ENCODE measurements at places on chromosomes 6 and 20.

- DNase-seq: no peak
Observed at GRCh38 chr6:130150906-130151305, 71.8 kb downstream of the SAMD3 start.

DNA sequence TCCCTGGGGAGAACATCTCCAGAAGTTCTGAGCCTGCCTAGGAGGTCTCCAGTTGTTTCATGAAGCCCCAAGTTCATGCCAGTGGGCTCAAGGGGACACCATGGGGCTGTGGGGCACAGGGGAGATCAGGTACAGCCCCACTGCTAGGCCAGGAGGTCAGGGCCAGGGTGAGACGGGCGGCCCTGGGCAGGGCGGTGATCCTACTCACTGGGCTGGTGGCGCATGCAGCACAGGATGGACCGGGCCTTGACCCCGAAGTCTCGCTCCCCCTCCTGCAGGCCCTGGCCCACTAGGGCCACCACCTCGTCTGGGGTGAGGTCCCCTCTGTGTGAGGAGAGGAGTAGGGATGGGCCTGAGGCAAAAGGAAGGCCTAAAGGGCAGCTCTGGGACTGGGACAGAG, 26.1 kb downstream of the ADA start:
- DNase-seq: no peak

GRCh38 chr20:64116541-64117431, 9.4 kb upstream of the NPBWR2 start:
- DNase-seq: no peak

GRCh38 chr6:27890445-27891319, 21.5 kb downstream of the OR2B2 start:
- no peak for DNase-seq

- no peak for DNase-seq
Observed at GRCh38 chr6:33882154-33882553, 78.4 kb upstream of the MLN start.

DNA sequence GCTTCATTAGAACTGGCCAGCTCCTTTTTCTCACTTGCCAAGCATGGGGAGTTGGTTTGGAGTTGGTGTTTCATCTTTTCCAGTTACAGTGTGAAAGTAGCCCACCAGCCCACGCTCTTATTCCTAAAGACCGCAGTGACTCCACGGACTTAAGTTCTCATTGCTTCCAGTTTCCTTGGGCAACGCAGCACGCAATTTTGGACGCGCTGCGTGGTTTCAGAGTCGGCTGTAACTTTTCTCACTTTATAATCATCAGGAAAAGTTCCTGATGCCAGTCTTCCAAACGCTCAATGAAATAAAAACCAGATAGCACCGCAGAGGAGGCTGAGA, 381 bp upstream of the PEX7 start:
- DNase-seq: no peak

DNA sequence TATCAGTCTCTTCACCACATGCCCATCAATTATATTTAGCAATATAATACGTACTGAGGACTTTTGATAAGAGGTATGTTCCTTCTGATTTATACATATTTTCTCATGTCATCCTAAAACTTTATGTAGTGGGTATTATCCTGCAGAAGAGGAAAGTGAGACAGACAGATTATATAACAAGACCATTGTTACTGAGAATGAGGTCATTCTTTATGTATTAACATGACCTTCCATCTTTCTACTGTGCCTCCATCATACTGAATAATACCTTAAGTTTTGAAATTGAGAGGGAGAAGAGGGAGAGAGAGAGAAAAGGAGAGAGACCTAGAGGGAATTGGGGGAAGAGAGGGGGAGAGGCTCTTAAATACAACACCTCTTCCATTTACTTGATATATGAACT, 90.9 kb upstream of the CARMIL1 start:
- DNase-seq: no peak

- DNase-seq: no peak
Observed at GRCh38 chr6:37693546-37694250, 4.0 kb downstream of the MDGA1 start.

DNA sequence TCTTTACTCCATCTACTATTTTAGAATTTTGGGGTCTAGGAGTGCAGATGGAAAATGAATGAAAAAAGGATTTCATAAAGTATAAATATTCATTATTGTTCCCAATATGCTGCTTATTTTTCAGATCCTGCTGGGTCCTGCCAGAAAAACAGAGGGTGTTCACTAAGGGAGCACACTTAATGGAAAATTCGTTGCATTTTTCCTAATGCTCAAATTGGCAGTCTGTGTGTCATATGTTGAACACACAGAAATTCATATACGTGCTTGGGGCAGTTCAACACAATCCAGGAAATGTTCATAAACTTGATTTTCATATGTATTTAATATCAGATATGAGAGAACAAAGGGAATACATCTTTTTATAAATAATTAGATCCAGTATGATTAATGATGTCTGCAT, 1019.4 kb downstream of the EPHA7 start:
- DNase-seq: no peak

GRCh38 chr20:19903168-19903811, 113.9 kb upstream of the NAA20 start:
- DNase-seq: no peak

- DNase-seq: no peak
Observed at GRCh38 chr6:7541175-7542064, at the start of gene DSP. Gene DSP, plus strand, starts transcription at chr6:7541671. Its CDS starts 245 bp downstream, at chr6:7541916.

DNA sequence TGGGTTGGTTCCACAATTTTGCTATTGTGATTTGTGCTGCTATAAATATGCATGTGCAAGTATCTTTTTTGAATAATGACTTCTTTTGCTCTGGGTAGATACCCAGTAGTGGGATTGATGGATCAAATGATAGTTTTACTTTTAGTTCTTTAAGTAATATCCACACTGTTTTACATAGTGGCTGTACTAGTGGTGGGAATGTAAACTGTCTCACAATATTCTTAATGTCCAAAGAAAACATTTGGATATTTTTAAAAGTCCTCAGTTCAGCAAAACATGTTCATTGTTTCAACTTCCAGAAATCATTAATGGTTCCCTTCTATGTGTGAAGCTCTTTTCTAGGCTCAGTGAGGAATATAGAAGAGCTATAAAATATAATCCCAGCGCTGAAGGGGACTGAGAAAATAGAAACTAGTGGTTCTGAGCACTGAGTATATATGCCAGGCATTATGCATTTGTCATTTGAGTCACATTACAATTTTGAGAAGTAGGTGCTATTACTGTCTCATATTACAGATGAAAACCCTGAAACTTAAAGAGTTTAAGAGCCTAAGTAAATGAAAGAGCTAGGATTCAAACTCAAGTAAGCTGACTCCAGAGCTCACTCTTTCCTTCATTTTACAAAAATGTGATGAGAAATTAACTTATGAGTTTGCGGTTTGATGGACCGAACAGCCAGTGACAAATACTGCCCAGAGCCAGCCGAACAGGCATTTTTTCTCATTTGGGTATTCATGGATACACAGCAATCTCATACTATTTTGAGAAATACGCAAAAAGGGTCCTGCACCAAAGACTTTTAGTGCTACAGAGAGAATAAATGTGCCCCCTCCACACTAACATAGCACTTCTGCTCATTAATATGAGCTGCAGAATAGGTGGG, 250.1 kb downstream of the TBX18 start:
- no peak for DNase-seq

DNA sequence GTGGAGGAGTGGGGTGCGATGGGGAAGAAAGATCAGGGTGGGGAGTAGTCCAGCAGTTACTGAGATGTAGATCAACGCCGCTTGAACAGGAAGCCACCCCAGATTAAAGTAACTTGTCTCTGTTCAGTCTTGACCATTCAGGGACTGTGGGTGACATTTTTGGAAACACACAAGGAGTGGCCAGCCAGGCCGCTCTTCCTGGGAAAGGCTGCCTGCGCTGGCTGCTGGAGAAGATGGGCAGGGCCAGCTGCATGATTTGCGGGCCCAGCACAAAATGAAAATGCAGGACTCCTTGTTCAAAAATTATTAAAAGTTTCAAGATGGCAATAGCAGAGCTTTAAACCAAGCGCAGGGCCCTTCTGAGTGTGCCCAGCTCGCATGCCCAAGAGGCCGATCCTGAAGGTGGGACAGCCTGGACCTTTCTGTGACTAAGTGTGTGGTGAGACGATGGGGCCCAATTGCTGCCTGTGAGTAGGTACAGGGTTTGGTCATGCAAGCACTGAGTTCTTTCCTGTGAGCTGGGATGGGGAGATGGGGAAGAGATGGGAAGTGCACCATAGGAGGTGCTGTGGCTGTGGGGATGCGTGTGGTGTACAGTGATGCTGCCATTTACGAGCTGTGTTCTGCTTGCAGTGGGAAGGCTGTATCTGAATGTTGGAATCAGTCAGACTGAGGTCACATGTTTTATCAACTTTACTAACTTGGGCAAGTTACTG, 51.3 kb downstream of the DAAM2 start:
- DNase-seq: no peak

GRCh38 chr20:18790787-18791186, 22.8 kb upstream of the SCP2D1 start:
- DNase-seq: no peak

- no peak for DNase-seq
Observed at GRCh38 chr6:117034547-117034946, 157.5 kb downstream of the RFX6 start.
